Esophagus muscularis mucosa (tissue), 4 donors: ENCODE measurements at places on chromosomes 2 and 18. TPM values are rescaled to one million over a fixed set of nuclear protein-coding genes. Genes with fewer than 3 reads are reported as not detected.

GRCh38 chr2:124698979-124699565, 674.0 kb downstream of the CNTNAP5 start:
- DNase-seq = peak; percentile 66

DNA sequence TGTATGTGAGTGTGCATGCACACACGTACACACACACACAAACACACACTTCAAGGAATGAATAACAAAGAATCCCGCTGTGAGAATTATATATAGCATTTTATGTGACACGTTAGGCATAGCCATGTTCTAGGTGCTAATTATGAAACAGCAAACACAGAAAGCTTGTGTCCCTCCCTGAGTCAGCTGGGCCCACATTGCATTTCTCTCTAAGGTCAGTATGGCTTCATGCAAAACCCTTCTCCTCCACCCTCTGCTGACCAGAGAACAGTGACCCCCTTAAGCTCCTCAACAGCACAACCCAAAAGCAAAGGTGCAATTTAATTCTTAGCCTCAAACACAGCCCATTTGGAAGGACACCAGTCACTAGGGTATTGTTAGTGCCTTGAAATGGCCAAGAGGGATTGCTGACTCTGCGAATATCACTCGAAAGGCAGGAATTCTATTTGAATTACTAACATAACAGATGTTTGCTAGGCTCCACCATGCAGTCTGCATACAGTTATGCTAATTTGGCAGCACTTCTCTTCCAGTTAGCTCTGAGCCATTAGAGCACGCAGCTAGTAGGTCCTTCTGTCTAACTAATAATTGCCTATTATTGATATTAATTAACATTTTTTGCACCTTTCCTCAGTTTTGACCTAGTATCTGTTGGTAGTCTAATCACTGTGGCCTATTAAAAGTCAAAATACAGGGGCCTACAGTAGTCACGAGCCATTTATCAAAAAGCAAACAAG, 149.0 kb downstream of the LNPK start:
- no peak for DNase-seq

GRCh38 chr18:74476140-74476539, 19.0 kb upstream of the DIPK1C start:
- no peak for DNase-seq

DNA sequence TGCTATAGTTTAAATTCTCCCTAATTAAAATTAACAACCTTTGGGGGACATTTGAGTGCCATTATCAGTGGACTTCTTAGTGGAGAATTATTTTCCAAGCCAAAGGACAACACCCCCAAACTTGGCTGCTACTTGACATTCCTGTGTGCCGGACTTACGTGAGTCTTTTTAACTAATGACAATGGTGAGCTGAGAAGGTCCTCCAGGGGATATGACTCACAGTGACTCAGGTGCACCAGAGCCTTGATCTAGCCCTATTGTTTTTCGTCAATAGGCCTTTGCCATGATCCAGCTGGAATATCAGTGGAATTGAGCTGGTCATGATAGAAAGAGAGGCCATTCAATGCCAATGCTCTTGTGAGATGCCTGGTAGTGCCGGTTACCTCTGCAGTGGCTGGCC, 118.1 kb upstream of the CXCR4 start:
- no peak for DNase-seq

DNA sequence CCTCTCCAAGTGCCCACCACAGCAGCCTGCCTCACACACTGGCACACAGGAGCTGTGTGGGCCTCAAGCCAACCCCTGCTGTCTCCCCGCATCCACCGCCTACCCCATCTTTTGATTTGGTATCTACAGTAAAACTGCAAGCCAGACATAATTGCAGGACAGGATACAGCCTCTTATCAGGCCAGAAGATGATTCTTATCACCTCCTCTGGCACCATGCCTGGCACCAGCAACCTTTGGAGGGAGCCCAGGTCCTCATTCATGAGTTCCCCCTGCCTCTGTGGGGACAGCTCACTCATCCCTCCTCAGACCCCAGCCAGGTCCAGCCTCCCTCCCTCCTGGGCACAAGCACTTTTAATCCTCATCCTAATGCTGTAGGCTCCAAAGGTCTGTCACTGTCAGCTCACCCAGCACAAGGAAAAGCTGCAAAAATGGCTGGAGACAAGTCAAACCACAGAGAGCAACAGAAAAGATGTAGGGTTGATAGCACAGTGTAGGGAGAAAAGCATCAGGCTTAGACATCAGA, 9.7 kb downstream of the RAB11FIP5 start:
- no peak for DNase-seq

GRCh38 chr2:3102922-3103569, 274.6 kb downstream of the EIPR1 start:
- DNase-seq = peak; percentile 84

DNA sequence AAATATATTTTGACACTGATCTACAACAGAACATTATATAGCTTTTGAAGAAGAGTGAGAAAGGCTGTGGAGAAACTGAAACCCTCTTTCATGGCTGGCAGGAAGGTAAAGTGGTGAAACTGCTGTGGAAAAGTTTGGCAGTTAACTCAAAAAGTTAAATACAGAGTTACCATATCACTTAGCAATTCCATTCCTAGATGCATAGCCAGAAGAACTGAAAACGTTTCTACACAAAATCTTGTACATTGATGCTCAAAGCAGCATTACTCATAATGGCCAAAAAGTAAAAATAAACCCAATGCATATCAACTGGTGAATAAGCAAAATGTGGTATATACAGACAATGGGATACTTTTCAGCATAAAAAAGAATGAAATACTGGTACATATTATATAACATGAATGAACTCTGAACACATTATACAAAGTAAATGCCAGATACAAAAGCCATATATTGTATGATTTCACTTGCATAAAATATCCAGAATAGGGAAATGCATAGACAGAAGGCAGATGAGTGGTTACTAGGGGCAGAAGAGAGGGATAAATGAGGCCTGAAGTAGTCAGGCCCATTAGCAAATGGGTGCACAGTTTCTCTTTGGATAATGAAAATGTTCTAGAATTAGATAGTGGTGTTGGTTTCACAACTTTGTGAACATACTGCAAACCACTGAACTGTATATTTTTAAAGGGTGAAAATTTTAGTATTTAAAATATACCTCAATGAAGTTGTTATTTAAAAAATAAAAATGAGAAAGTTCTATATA, 114.3 kb downstream of the DYM start:
- DNase-seq = no peak

DNA sequence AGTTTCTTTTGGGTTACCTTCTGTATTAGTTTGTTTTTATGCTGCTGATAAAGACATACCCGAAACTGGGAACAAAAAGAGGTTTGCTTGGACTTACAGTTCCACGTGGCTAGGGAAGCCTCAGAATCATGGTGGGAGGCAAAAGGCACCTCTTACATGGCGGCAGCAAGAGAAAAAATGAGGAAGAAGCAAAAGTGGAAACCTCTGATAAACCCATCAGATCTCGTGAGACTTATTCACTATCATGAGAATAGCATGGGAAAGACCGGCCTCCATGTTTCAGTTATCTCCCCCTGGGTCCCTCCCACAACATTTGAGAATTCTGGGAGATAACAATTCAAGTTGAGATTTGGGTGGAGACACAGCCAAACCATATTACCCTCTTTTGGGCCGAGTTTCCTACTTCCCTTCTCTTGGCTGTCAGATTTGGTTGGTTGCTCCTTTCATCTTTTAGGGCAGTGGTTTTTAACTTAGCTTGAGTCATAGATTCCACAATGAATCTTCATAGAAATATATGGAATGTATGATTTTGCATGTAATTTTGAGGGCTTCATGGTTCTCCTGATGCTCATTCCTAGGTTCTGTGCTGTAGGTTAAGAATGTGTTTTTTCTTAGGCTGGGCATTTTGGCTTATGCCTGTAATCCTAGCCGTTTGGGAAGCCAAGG, 44.2 kb downstream of the CEP192 start:
- no peak for DNase-seq

- DNase-seq = no peak
These were observed 71.0 kb downstream of the STPG4 start for GRCh38 chr2:47083886-47084687.

GRCh38 chr2:42076357-42077225, 28.8 kb downstream of the PKDCC start:
- DNase-seq = no peak

The KLHL14 gene
- 0.06 TPM for total RNA-seq

The GALNT14 gene
- not detected for total RNA-seq

The FAM237A gene
- total RNA-seq = not detected

The CHRNA1 gene
- total RNA-seq = not detected
